Fibroblast of lung (primary cell): ENCODE measurements at places on chromosomes 3 and 15. TPM values are rescaled to one million over a fixed set of nuclear protein-coding genes. Genes with fewer than 3 reads are reported as not detected.

The SAMD7 gene
- not detected in 2 replicates for total RNA-seq

The MYO1E gene
- total RNA-seq = 26.5 and 27.6 TPM in 2 replicates

DNA sequence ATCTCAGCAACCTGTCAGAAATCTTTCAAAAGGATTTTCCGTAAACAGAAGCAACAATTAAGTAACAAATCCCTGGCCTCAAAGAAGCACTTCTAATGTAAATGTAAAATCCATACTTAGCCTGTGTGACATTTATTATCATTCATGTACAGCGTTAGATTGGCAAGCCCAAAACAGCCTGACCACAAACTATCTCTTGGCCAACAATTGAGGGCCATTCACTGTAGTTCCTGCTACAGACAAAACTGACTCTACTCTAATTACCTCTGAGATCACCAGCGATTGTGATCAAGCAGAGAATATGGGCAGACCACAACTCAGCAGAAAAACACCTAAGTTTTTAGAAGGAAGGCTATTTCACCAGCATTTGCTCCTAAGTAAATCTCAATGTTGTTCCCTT, 9.2 kb downstream of the SHQ1 start:
- no peak for DNase-seq

The RPSA gene
- 1,607 and 2,136 TPM in 2 replicates for total RNA-seq

The DMXL2 gene
- 19.5 and 31.2 TPM in 2 replicates for total RNA-seq

- DNase-seq = peak; percentile 66
Observed at GRCh38 chr15:65856821-65857455, 12.4 kb upstream of the RAB11A start.

DNA sequence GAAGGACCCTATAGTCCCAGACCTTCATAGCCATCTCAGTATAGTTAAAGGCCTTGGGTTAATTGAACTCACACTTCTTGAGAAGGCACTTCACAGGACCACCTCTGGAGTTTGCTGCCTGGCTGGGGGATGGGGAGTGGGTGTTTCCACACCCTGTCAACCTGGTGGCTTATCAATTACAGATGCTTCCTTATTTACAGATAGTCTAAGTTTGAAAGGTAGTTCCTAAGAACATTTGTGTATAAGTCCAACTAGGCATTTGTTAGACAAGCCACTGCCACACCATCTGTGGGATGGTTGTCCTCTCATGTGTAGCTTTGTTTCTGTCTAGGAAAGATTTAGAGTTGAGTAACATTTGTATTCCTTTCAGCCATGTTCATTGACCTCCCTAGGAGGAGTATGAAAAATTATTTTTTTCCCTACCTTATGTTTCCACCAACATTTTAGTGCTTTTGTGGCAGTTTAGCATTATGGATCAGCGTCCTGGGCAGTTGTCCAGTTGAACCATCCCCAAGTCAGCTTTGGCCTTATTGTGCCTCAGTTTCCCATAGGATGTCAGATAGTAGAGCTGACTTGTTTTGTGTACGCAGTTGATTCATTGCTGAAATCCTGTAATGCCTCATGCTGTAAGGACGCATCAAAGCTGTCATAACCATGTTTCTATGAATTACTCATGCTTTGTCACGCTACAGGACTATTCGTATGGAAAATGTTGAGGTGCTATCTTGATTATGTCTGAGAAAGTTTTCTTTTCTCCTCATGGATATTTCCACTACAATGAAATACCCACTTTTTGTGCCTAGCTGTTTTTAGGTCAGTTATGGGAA, 21.2 kb upstream of the SIAH2 start:
- DNase-seq = no peak

DNA sequence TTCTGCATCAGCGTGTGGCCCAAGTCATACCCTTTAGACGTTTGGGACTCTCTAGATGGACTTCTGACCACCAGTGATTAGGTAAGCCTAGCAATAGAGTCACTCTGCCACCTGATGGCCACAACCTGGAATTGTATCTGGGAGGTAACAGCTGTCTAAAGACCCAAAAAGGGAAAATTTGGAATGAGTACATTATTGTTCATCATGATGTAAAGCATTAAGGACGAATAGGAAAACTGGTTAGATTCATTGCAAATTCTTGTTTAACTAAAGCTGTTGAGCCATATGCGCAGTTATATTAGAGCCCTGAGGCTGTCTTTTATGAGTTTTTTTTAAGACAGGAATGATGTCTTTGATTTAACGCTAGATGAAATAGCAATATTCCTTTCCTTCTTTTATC, 63.6 kb downstream of the FAM81A start:
- peak; percentile 51 for DNase-seq

GRCh38 chr15:81547521-81548132, 173.6 kb upstream of the TMC3 start:
- no peak for DNase-seq

DNA sequence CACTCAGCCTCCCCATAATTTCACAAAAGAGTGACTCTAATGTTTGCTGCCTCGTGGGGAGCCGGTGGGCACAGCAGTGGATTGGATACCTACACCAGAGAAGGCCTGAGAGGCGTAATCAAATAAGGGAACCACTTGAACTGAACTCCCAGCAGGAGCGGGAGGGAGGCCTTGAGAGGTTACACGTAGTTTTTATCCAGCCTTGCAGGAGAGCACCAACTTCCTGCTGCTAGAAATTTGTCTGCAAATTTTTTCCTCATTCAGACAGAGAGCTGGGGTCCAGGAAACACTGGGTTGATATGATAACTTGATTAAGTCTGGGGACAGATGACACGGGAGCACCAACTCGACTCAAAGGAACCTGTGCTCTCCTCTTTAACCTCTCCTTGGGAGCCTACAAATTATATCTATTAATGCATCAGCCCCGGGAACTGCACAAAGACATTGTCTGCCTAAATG, 69.8 kb downstream of the HES1 start:
- DNase-seq = no peak

- DNase-seq = peak; percentile 48
Observed at GRCh38 chr15:36075333-36075732, 504.1 kb upstream of the CDIN1 start.

DNA sequence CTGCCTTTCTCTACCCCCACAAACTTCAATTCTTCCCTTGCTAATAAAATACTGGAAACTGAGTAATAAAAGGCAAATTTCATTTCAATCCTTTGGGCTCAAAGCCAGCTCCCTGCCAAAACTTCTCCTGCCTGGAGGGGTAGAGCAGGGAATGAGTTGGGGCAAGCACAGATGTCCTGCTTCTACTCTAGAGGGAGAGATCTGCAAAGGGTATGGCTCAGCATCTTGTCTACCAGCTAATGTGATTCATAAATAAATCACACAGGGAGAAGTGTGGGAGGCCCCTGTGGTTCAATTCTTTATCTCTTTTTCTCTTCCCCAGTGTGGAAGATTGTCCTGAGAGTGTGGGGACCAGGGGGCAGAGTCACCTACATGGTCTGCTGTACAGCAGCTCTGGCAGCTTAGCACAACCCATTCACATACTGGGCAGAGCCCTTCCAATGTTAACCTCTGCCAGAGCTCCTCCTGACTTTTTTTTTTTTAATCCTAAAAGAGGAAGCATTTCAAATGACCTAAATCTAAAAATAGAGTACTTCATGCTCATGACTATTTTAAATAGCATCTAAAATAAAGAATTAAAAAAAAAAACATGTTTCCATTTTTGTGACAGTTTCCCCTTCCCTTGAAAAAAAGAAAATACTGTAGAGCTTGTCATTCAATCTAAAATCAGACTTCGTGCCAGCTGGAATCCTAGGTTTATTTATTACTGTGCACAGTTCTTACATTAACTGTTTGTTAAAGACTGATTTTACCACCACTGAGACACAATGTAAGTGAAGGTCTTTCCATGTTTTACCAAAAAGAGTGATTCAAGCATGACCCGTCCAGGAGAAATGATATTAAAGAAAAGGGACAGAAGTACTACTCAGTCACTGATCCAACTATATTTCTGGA, 1083.7 kb upstream of the CFAP20DC start:
- DNase-seq = peak; percentile 6

GRCh38 chr3:115666920-115667737, 43.8 kb downstream of the GAP43 start:
- DNase-seq = peak; percentile 40

GRCh38 chr3:71076361-71077002, 507.0 kb downstream of the FOXP1 start:
- DNase-seq = peak; percentile 67

DNA sequence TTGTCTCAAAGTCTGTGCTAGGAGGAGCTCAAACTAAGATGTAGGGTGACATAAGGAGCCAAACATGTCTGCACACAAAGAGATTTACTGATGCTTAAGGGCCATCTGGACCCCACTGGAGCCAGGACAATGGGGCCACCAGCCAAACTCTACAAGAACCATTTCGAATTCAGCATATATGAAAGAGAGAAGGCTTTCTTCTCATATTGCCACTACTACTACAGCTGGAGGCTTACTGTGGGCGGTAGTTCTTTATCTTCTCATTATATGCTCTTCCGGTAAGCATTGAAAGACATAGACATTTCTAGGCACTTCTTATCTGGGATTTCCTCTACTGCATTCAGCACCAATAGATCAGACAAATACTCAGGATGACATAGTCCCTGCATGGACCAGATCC, 404.4 kb upstream of the PROK2 start:
- no peak for DNase-seq

- DNase-seq = peak; percentile 60
Observed at GRCh38 chr3:125186261-125186787, 26.2 kb downstream of the SLC12A8 start.

- DNase-seq = peak; percentile 5
Observed at GRCh38 chr3:190458040-190458439, 8.3 kb upstream of the TMEM207 start.

DNA sequence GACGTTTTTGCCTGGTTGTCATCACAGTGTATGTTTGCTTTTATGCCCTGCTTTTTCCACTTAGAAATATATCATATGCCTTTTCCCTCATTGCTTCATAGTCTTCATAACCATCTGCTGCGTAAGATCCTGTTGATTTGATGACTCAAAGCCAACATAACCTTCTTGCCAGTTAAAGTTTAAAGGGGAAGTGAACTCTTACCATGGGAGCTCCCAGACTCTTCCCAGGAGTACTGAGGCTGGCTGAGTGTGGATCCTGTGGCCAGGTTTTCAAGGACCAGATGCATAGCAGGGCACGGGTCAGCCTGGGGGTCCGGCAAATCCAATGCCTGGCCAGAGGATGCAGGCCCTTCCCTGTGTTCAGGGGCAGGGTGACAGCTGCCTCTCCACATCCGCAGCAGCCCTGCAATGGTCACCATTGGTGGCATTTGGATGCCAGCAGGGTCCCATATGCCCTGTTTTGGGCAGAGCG, 42.0 kb upstream of the SACM1L start:
- peak; percentile 94 for DNase-seq

The HRH1 gene
- total RNA-seq = 30.6 and 32.6 TPM in 2 replicates

GRCh38 chr3:24377218-24377993, 117.2 kb downstream of the THRB start:
- DNase-seq = no peak

- peak; percentile 91 for DNase-seq
Observed at GRCh38 chr3:111809186-111809585, 49.9 kb upstream of the PHLDB2 start.

- peak; percentile 75 for DNase-seq
Observed at GRCh38 chr3:21158861-21159542, 592.0 kb downstream of the ZNF385D start.

The CCDC39 gene
- total RNA-seq = under 0.01 TPM in 2 replicates

The CLDN18 gene
- not detected in 2 replicates for total RNA-seq

- no peak for DNase-seq
Observed at GRCh38 chr3:21738283-21738682, 12.7 kb downstream of the ZNF385D start.

DNA sequence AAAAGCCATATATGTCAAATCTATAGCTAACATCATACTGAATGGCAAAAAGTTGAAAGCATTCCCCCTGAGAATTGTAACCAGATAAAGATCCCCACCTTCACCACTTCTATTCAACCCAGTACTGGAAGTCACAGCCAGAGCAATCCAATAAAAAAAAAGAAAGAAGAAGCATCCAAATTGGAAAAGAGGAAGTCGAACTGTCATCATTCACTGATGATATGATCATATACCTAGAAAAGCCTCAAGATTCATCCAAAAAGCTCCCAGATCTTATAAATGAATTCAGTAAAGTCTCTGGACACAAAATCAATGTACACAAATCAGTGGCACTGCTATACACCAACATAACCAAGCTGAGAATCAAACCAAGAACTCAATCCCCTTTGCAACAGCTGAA, 97.4 kb downstream of the CBLB start:
- DNase-seq = no peak

DNA sequence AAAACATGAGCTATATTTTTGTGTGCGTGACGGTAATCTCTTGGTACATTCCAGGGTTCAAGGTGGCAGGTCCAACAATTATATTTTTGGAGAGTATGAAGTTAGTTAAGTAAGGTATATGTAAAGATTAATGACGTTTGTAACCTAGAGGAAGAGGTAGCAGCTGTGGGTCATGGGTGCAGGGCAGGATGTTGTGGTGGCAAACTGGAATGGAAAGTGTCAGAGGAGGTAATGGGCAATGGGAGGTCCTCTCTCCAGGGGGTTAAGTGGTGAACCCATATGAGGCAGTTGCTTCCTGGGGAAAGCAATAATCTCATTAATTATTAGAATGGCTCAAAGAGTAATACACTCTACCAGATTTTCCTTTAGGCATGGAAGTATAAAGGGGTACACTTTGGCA, 1.0 kb upstream of the CD200R1L start:
- no peak for DNase-seq

The LYZL4 gene
- total RNA-seq = not detected in 2 replicates

DNA sequence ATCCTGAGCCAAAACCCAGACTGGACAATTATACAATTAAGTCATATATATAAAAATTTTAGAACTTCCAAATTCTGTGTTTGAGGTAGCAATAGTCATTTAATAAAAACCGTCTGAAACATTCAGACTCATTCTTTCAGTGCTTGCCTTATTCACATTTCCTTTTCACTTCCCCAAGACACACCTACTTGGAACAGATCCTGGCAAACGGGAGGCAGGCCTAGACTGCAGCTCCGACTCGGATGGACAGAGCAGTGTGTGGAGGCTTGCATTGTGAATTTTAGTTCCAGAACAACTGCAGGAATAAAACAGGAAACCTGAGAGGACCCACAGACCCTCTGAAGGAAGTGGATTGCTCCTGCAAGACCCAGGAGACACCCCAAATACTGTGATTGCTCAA, 341.4 kb downstream of the CNTN3 start:
- peak; percentile 2 for DNase-seq
